SJSA1 (cell line): ENCODE measurements at places on chromosomes 2 and 18. TPM values are rescaled to one million over a fixed set of nuclear protein-coding genes. Genes with fewer than 3 reads are reported as not detected.

DNA sequence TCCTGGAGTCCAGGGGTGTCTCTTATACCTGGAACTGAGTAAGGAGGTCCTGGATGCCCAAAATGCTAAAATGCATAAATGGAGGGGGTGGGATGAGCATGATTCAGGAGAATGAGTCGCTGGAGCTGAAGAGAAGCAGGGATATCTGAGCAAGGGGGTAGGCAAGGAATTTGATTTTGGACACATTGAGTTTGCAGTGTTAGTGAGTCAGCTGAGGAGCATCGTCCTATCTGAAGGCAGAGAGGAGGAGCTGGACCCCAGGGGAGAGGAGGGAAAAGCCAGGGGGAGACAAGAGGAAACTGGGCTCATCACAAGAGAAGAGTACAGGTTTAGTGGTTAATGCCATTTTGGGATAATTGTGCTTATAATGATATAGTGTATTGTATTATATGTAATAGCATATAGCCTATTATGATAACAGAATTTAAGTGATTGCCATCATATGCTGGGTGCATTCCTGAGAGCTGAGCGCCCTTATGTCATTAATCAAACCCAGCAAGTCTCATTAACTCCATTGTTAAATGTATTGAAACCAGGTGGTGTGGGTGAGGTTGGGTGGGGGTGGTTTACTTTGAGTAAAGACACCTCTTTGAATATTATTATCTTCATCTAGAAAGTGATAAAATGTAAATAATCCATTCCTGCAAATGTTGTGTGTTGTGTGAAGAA, 12.4 kb downstream of the EHD3 start:
- H3K36me3 ChIP-seq, result 0 out of 2 replicates have a peak, but pooled peaks cover 5% of the 10 kb centered on the region
- no peak overlapping the region for H3K4me3 ChIP-seq
- no peaks in the 10 kb centered on the region for H3K27me3 ChIP-seq
- no peak overlapping the region for H3K27ac ChIP-seq

Gene ATP6V1C2
- total RNA-seq, result 0.13 TPM in 1 of 2 replicates, not detected in the other

DNA sequence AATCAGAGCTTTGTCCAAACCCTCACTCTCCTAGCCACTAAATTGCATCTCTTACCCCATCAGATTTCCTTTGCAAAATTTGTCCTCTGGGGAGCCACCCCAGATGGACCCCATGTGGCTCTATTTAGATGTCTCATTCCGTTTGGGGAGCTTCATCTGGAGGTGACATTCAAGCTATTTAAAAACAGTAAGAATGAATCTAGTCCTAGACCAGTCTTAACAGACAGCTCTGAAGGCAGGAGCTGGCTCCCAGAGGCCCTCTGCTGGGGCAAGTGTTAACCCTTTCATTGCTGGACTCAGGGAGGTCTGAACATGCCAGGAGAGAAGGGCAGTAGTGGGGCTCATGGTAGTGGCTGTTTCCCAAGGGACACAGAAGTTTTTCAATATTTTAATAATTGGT, 59.2 kb downstream of the RPL37A start:
- H3K36me3 ChIP-seq, result no peaks in the 10 kb centered on the region
- H3K4me3 ChIP-seq, result no peak overlapping the region
- no peak overlapping the region for H3K27ac ChIP-seq
- no peak for DNase-seq
- H3K27me3 ChIP-seq, result no peaks in the 10 kb centered on the region

DNA sequence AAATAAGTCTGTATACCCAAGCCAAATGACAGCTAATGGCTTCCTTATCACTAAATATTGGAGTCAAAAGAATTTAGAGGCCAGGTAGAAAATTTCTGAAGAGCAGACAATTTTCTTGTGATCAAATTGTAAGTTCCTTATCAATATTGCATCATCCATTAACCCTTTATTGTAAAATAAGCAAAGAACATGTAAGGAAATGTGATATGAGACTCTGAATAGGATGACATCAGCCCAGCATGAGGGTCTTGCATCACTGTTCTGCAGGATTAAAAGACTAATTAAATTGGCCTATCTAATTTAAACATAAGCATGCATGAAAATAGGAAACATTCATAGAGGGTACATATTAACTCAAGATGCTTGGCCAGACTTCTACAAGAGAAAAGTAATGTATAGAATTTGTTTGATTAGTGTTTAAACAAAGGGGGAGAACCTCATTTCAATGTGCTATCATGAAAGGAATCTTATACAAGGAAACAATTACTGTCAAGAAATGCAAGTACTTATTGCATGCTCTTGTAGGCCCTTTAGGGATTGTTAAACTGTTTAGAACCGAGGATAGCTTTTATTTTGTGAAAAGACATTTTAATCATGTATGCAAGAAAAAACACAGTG, 302.9 kb downstream of the PRKCE start:
- no peaks in the 10 kb centered on the region for H3K36me3 ChIP-seq
- H3K4me3 ChIP-seq, result no peak overlapping the region
- no peak overlapping the region for H3K27ac ChIP-seq
- no peaks in the 10 kb centered on the region for H3K27me3 ChIP-seq
- no peak for DNase-seq
- H3K4me1 ChIP-seq, result no peaks in the 10 kb centered on the region

- H3K36me3 ChIP-seq, result no peaks in the 10 kb centered on the region
- H3K27me3 ChIP-seq, result no peaks in the 10 kb centered on the region
- no peak overlapping the region for H3K27ac ChIP-seq
- no peak for DNase-seq
- H3K4me1 ChIP-seq, result no peaks in the 10 kb centered on the region
These were observed 243.1 kb downstream of the ADCYAP1 start for GRCh38 chr18:1147730-1148129.

- H3K27ac ChIP-seq, result peak overlapping the region; percentile 97
- peaks cover 68% of the 10 kb centered on the region for H3K4me1 ChIP-seq
- DNase-seq, result no peak
- H3K27me3 ChIP-seq, result no peaks in the 10 kb centered on the region
- H3K36me3 ChIP-seq, result no peaks in the 10 kb centered on the region
These were observed 147.3 kb downstream of the IRS1 start for GRCh38 chr2:226652369-226652768.

- H3K4me1 ChIP-seq, result peaks cover 11% of the 10 kb centered on the region
- peak overlapping the region; percentile 64 for H3K27ac ChIP-seq
- no peaks in the 10 kb centered on the region for H3K36me3 ChIP-seq
- DNase-seq, result peak; percentile 84
These were observed 284.5 kb downstream of the MTX2 start for GRCh38 chr2:176553685-176554100.

- H3K27ac ChIP-seq, result no peak overlapping the region
- no peak for DNase-seq
- no peaks in the 10 kb centered on the region for H3K36me3 ChIP-seq
- no peaks in the 10 kb centered on the region for H3K27me3 ChIP-seq
- no peak overlapping the region for H3K4me3 ChIP-seq
These were observed 128.0 kb downstream of the NFATC1 start for GRCh38 chr18:79523736-79524180.

Gene POU3F3
- total RNA-seq, result 0.11 TPM in 1 of 2 replicates, not detected in the other

Gene SLC5A7
- not detected in 2 replicates for total RNA-seq

- H3K27ac ChIP-seq, result 0 out of 2 replicates have a peak overlapping the region, but pooled peaks have one; percentile 84
- no peaks in the 10 kb centered on the region for H3K27me3 ChIP-seq
- 0 out of 2 replicates have a peak overlapping the region, but pooled peaks have one; percentile 71 for H3K4me3 ChIP-seq
- H3K36me3 ChIP-seq, result peaks cover 58% of the 10 kb centered on the region
- DNase-seq, result no peak
These were observed 2.2 kb downstream of the CNOT9 start for GRCh38 chr2:218570850-218571249.

Gene C1GALT1C1L
- 0.75 and 1.1 TPM in 2 replicates for total RNA-seq

- no peaks in the 10 kb centered on the region for H3K27me3 ChIP-seq
- no peaks in the 10 kb centered on the region for H3K4me1 ChIP-seq
- no peak for DNase-seq
- H3K4me3 ChIP-seq, result no peak overlapping the region
These were observed 331.3 kb downstream of the THSD7B start for GRCh38 chr2:137096693-137097092.

Gene TXNDC9
- total RNA-seq, result 107 and 117 TPM in 2 replicates

DNA sequence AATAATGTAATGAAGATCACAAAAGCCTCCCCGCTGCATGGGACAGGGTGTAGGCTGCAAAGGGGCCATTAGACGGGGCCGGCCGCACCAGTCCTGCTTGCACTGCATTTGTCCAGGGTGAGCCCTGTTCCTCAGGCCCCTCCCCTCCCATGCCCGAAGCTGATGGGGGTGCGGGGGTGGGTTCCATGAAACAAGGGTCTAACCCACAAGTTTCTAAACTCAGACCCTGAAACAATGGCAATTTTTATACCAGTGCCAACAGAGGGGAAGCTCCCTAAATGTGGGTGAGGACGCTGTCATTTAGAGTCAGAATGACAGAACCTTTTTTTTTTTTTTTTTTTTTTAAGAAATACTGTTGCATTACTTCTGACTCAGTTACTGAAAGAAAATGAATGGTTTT, 39.7 kb downstream of the HS6ST1 start:
- DNase-seq, result no peak
- H3K27me3 ChIP-seq, result no peaks in the 10 kb centered on the region
- no peak overlapping the region for H3K4me3 ChIP-seq
- no peaks in the 10 kb centered on the region for H3K4me1 ChIP-seq

Gene DSG3
- total RNA-seq, result not detected in 2 replicates

GRCh38 chr18:42025974-42026625, 71.1 kb downstream of the PIK3C3 start:
- H3K27ac ChIP-seq, result no peak overlapping the region
- DNase-seq, result no peak
- no peak overlapping the region for H3K4me3 ChIP-seq

DNA sequence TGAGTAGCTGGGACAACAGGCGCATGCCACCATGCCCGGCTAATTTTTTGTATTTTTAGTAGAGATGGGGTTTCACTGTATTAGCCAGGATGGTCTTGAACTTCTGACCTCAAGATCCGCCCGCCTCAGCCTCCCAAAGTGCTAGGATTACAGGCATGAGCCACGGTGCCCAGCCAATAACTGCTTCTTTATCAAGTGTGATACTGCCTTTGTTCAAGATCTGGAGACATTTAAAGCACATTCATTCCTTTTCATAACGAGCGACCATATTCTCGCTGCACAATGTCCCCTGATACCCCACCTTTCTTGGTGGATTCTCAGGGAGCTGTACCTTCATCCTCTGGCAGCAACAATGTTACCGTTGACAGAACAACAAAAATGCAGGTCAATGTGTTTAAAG, 75.4 kb downstream of the PIEZO2 start:
- H3K27ac ChIP-seq, result no peak overlapping the region
- no peaks in the 10 kb centered on the region for H3K36me3 ChIP-seq
- H3K4me1 ChIP-seq, result peaks cover 6% of the 10 kb centered on the region; the same call in 1 of the 2 replicates
- H3K27me3 ChIP-seq, result no peaks in the 10 kb centered on the region
- DNase-seq, result no peak

DNA sequence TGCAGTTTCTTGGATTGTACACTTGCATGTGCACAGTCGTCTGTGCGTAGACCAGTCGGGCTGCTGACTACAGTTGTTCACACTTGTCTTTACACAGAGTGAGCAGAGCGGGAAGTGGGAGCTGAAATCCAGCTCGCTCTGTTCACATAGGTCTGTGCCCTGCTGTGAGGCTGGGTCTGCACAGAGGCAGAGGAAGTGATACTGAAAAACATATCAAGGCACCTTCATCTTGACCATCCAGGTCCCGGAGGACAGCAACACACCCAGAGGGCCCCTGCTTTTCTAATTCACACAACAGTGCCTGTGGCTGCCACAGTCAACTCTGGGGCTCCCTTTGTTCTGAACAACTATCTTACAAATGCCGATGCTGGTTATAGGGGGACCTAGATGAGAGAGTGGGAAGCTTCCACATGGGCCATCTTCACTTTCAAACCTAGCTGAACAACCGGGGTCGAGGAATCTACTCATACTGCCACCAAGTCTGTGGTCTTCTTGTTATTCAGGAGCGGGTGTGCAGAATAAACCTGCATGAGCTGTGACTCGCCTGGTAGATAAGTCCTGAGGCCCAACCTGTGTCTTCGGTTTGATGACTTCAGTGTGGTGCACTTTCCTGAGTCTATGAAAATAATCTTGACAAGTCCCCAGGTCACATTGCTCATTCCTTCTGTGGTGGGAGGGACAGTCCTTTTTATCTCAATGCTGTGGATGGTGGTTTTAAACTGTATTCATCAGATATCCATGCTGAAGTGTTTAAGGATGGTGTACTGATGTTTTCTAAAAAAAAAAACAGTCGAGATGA, 3.5 kb upstream of the ADNP2 start:
- H3K27me3 ChIP-seq, result no peaks in the 10 kb centered on the region
- H3K27ac ChIP-seq, result no peak overlapping the region
- H3K4me3 ChIP-seq, result no peak overlapping the region
- H3K36me3 ChIP-seq, result peaks cover under 1% of the 10 kb centered on the region

DNA sequence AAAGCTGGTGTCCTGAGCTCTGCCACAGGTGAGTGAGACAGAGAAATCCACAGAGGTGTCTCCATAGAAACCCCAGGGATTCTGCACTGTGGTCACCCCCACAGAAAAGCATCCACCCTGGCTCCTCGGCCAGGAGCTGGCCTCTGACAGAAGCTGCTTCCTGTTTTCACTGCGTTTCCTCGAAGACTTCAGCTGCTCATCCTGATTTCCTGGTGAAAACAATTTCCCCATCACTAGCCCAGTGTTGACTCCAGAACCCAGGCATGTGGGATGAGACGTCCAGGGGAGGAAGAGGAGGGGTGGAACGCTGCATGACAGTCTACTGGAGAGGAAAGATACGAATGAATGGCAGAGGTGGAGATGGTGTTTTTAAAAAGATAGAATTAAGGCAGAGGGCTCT, 60.3 kb upstream of the GPR45 start:
- H3K27ac ChIP-seq, result no peak overlapping the region
- no peak for DNase-seq
- H3K4me3 ChIP-seq, result no peak overlapping the region
- H3K4me1 ChIP-seq, result no peaks in the 10 kb centered on the region
- no peaks in the 10 kb centered on the region for H3K36me3 ChIP-seq
